GM20000 (cell line): ENCODE measurements at places on chromosomes 5 and 9.
A peak's percentile ranks its signal among the peaks of the same experiment; 100 is the strongest.

DNA sequence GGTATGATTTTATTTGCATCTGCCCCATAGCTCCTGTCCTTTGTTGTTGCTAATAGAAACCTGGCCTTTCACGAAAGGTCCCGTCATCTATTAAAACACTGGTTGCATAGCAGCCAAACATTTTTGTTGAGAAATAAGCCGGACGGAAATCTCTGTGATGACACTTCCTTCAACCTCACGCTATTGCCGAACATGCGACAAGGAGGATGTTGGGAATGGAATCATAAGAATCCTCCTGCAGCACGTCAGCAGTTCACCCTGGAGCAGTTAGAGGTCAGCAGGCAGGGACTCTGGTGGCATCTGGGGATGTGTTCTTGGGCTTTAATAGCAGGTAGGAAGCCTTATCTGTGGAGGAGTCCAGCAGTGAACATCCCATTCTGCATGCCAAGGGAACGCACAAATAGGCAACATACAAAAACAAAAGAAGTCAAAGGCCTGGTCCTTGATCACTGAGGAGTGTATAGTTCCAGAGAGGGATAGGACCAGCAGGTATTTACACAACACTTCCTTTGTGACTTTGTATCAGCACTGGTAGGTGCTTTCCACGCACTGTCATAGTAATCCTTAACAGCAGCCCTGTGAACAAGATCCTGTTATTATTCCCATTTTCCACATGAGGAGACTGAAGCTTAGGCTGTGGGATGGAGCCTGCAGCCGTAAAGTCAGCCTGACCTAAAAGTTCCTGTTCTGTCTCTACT lies 33.4 kb downstream of the ARHGAP26 start:
- no peak for DNase-seq

GRCh38 chr5:154850255-154851062 lies at the start of gene FAXDC2:
Gene FAXDC2, minus strand, starts transcription at chr5:154850603. Its CDS starts 12,425 bp downstream, at chr5:154838178.
- peak; percentile 32 for DNase-seq

- DNase-seq = peak; percentile 50
Observed at GRCh38 chr5:119411361-119412278, 40.7 kb upstream of the HSD17B4 start.

DNA sequence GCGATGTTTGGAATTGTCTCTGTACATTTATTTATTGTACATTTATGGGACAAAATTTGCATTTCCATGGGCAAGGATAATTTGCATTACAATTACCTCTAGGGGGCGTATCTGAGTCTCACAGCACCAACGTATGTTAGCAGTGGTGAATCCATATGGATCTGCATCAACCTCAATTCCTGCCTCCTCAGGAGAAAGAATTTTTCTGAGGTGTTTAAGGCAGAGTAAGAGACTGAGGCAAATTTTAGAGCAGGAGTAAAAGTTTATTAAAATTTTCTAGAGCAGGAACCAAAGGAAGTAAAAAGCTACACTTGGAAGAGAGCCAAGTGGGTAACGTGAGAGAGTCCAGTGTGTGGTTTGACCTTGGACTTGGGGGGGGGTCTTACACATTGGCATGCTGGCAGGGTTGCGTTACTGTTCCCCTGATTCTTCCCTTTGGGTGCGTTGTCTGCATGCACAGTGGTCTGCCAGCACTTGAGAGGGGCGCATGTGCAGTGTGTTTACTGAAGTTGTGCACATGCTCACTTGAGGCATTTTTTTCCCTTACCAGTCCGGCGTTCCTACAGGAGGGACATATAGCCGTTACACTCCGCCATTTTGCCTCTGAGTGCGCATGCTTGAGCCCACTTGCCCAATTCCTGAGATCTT lies 21.0 kb upstream of the RAB14 start:
- DNase-seq = no peak

- DNase-seq = no peak
Observed at GRCh38 chr9:98960409-98960808, 16.7 kb downstream of the COL15A1 start.

GRCh38 chr9:114370968-114371320 lies 16.8 kb downstream of the AKNA start:
- DNase-seq = no peak

- DNase-seq = no peak
Observed at GRCh38 chr5:173753307-173754168, 134.6 kb upstream of the CPEB4 start.

DNA sequence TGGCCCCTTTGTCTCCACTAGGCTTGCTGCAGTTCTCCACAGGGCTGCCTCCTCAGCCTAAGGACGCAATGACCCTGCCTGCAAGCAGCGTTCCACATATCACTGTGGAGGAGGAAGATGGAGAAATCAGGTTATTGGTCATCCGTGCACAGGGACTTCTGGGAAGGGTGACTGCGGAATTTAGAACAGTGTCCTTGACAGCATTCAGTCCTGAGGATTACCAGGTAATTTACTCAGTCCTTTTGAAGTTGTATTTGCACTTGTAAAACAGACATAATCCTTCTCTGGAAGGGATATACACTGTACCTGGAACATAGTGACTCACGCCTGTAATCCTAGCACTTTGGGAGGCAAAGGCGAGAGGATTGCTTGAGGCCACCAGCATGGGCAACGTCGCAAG lies 116.6 kb downstream of the ADGRV1 start:
- DNase-seq = no peak

- no peak for DNase-seq
Observed at GRCh38 chr5:10674582-10674981, 86.5 kb downstream of the DAP start.
